ENCODE measurements at places on chromosomes 13 and 19.

- DNase-seq: peak; percentile 57
Observed at GRCh38 chr19:10346509-10346908, 7.1 kb upstream of the ICAM3 start.

- no peak for DNase-seq
Observed at GRCh38 chr19:29090783-29091526, 122.0 kb downstream of the UQCRFS1 start.

DNA sequence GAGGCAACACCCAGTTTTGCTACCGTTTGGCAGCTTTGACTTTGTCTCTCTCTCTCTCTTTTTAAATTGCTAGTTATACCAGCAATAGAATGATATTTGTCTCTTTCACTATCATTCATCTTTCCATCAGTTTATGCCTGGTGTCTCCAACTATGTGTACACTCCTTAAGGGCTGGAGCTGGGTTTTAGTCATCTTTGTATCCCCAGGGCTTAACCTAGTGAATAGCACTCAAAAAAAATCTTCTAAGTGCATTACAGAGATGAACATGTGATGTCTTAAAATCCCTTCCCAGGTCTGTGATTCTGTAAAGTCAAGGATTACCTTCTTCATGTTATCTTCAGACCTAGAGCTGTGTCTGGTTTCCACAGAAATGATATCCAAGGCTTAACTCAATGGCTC, 7.8 kb upstream of the UBL3 start:
- DNase-seq: no peak

GRCh38 chr19:15180451-15181390, 20.1 kb downstream of the NOTCH3 start:
- DNase-seq: no peak

- DNase-seq: no peak
Observed at GRCh38 chr19:48186541-48186991, 16.1 kb downstream of the ZSWIM9 start.

GRCh38 chr13:107025991-107026390, 458.1 kb upstream of the ARGLU1 start:
- DNase-seq: no peak

DNA sequence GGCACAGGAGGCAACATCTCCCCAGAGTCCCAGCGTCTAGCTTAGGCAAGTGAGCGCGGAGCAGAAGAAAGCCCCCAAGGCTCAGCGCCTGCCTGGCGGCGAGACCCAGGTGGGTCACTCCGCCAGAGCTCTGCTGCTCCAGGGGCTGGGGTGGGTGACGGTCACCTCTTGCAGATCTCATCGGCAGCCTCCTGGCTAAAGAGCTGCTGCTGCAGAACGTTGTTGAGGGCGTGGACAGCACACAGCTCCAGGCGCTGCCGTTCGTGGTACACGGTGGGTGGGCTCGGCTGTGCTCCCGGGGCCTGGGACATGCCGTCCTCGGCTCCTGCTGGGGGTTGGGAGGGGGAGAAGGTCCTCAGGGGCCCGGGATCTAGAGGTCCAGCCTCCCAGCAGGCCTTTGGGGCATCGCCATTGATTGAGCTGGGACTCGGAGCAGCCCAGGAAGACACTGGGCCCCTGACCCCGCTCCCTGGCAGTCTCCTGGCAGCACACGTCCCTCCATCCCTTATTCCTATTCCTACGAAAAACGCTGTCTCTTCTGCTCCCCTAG, 795 bp downstream of the JOSD2 start:
- peak; percentile 7 for DNase-seq

- DNase-seq: no peak
Observed at GRCh38 chr19:37941782-37942515, 34.9 kb downstream of the SIPA1L3 start.

DNA sequence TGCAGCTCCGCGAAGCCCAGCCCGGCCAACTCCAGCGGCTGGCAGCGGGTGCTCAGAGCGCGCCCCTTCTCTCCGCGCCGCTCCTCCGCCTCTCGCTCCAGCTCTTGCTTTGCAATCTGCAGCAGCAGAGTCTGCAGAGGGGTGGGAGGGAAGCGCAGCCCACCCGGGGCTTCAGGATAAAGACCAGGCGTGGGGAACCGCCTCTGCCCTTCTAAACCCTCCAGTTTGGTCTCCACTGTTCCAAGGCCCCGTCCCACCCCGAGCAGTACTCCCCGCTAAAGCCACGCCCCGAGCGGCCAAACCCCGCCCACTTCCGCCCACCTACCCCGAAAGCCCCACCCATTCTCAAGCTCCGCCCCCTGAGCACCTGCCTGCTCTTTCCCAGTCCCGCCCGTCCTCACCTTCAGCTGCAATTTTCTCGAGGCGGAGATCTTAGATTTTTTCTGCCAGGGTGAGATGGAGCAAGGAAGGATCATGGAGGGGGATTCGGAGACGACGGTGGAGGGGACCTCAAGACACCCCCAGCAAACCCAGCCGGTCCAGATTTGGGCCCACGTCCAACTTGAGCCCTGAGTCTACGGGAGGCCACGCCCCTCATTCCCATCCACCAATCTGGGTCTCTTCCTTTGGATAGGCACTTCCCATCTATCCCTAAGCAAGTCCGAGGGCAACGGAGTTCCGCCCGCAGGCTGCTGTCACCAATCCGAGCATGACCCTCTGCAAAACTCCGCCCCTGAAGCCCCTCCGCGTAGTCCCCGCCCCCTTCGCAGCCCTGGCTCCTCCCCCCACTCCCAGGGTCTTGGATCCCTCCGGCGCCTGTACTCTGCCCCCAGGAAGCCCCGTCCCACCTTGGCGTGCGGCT, 1.1 kb downstream of the TNNI3 start:
- peak; percentile 24 for DNase-seq

DNA sequence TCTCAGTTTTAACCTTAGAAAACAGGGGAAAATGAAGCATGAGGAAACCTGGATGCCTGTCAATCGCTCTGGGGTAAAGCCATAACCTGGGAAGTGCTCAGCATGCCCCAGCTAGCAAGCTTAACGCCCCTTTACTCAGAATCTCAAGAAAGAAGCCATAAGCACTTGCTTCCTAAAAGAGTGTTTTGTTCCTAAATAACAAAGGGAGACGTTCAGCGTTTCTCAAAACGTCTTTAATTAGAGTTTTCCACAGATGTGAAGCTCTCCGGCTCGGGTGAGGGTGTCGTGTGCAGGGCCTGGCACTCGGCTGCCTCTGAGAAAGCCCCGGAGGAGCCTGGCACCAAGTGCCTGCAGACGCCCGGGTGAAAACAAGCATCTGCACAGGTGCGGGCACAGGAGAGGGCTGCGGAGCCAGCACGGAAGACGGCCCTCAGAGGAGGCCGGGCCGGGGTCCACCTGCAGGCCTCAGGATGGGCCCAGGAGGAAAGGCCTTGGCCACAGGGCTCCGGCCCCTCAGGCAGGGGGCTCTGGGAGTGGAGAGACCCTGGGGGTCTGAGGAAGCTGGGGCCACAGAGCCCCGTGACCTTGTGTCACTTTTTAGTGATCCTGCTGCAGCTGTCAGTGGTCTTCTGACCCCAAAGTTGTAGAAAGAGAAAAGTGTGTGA, 6.2 kb downstream of the GAS6 start:
- DNase-seq: no peak

DNA sequence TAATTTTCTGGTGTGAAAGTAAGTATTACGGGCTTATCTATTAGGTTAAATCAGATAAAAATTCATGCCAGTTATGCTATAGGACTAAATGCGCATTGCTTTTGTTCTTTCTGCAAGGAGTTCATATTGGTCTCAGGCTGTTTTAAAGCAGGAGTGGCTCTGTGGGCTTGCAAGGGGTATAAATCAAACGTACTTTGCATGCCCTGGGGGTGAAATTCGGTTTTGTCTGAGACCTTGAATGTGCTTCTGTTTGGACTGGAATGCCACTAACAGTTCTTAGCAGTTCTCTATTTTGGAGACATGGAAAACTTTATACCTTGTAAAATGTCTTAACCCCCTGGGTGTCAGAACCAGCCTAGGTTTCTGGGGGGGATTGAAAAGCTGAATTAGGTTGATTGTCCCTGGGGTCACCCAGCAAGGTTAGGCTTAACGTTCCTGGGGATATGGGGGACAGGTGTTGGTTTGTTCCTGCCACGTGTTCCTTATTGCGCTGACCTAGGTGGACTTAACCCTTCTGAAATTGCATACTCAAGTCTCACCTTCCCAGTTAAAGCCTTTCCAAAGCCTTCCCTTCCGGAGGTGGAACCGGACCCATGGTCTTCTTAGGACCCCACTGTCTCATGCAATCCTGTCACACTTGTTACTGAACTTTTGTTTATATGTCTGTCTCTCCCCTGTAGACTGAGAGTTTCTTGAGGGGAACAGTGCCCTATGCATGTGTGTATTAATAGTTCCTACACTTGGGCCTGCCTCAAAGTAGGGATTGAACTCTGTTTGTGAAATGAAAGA, 182.2 kb downstream of the LMO7 start:
- no peak for DNase-seq

DNA sequence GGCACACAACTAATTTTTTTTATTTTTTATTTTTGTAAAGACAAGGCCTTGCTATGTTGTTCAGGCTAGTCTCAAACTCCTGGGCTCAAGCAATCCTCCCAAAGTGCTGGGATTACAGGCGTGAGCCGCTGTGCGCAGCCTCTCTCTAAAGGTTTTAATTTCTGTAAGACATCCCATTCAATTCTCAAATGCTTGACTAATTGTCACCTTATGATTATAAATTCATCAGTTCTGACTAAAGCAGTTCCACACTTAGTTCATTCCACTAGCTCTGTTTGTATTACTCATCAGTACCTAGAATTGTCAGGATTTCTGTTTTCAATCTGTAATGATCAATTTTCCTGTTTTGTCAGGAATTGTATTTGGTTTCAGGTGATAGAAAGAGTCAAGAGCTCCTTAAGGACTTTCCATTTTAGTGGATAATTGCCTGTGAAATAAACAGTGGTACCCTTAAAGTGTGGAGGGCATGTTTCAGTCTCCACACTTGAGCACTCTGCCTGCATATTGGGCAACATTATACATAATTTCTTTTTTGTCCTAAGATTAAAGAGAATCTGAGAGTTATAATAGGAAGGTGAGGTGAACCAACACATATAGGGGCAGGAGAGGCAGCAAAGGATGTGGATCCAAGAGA, 27.6 kb downstream of the GPALPP1 start:
- no peak for DNase-seq

DNA sequence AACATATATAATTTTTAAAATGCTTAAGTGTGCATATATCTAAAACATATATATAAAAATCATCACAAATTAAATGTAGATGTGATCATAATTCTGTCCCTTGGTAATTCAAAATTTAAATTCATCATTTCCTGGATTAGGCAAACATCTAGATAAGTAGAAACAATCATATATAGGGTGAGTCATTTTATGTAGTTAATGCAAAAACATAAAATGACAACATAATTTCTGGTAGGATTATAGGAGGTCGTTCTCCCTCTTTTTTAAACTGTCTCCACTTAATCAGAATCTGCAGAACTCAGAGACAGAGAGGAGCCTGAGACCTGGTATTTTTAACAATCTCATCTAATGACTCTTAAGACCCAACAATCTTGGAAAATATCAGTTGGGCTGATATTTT, 333.4 kb downstream of the KCTD12 start:
- DNase-seq: no peak
